Left ventricle myocardium inferior (tissue), 1 donor: ENCODE measurements at places on chromosomes 3 and 15. TPM values are rescaled to one million over a fixed set of nuclear protein-coding genes. Genes with fewer than 3 reads are reported as not detected.

The AMIGO3 gene
- not detected for total RNA-seq

The MNS1 gene
- 1.4 TPM for total RNA-seq

The TNIK gene
- total RNA-seq, result 28.6 TPM

The FRG2C gene
- total RNA-seq, result not detected

The MYEF2 gene
- total RNA-seq, result 11.9 TPM

The SPINK8 gene
- total RNA-seq, result not detected

The COL7A1 gene
- 24.4 TPM for total RNA-seq

The NRROS gene
- 2.4 TPM for total RNA-seq

The PRSS50 gene
- 0.22 TPM for total RNA-seq

The PRR20G gene
- total RNA-seq, result not detected

The IL5RA gene
- total RNA-seq, result not detected

The LARP6 gene
- total RNA-seq, result 50.6 TPM

The EFL1 gene
- total RNA-seq, result 12.9 TPM

The EFHB gene
- 0.58 TPM for total RNA-seq

The SPATA16 gene
- total RNA-seq, result not detected

The SEMA3G gene
- total RNA-seq, result 9.2 TPM

The CPNE9 gene
- 0.16 TPM for total RNA-seq

The RCN2 gene
- total RNA-seq, result 29.8 TPM

The MESP2 gene
- 0.27 TPM for total RNA-seq

The AHSG gene
- not detected for total RNA-seq

The ACTC1 gene
- 13,225 TPM for total RNA-seq

The BBS4 gene
- 11.8 TPM for total RNA-seq

The DHX30 gene
- total RNA-seq, result 49.8 TPM

The CLDN18 gene
- not detected for total RNA-seq

The CCDC39 gene
- total RNA-seq, result not detected

The KLF15 gene
- total RNA-seq, result 44.6 TPM

The HEXA gene
- total RNA-seq, result 58.9 TPM

The PLA2G4E gene
- total RNA-seq, result not detected

The KCNMB3 gene
- total RNA-seq, result 0.96 TPM

The SLC15A2 gene
- 4.6 TPM for total RNA-seq

The ADAMTS9 gene
- total RNA-seq, result 14.7 TPM

The GOLGA8T gene
- total RNA-seq, result 0.47 TPM

The AGBL1 gene
- total RNA-seq, result not detected

The GOLGA6A gene
- not detected for total RNA-seq

The CERS3 gene
- 0.08 TPM for total RNA-seq

The TEX55 gene
- not detected for total RNA-seq

The STAC gene
- total RNA-seq, result 0.30 TPM

The CLDN11 gene
- 4.3 TPM for total RNA-seq

The DHX36 gene
- total RNA-seq, result 31.9 TPM

The EHHADH gene
- 20.1 TPM for total RNA-seq

The MORC1 gene
- total RNA-seq, result not detected

The TXNRD3 gene
- 4.1 TPM for total RNA-seq

The FBXO40 gene
- total RNA-seq, result 245 TPM

The CCR5 gene
- 0.22 TPM for total RNA-seq

The SLC28A1 gene
- 0.91 TPM for total RNA-seq

The ZBTB47 gene
- 118 TPM for total RNA-seq

The PARP16 gene
- total RNA-seq, result 4.6 TPM

The CTXN2 gene
- total RNA-seq, result not detected

The CACNA2D2 gene
- 2.3 TPM for total RNA-seq

The BFSP2 gene
- not detected for total RNA-seq

The MIX23 gene
- total RNA-seq, result 32.7 TPM

The GPR171 gene
- not detected for total RNA-seq
